ENCODE measurements at places on chromosomes 12 and 14. TPM values are rescaled to one million over a fixed set of nuclear protein-coding genes. Genes with fewer than 3 reads are reported as not detected.

CISTR gene
- total RNA-seq: not detected

DIP2B gene
- 34.3 TPM for total RNA-seq

DNA sequence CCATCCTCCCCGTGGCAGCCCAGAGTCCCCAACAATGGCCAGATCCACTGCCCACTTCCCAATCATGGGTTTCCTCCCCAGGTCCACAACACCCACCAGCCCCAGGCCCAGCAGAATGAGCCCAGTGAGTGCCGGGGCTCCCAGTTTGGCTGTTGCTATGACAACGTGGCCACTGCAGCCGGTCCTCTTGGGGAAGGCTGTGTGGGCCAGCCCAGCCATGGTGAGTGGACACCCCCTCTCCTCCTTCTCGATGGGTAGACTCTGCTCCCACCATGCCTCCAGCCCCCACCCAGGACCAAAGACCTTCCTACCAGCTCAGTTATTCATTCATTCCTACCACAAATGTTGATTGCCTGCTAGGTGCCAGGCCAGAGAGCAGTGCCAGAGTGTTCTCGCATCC is 23.8 kb downstream of the PAPLN start:
- DNase-seq: no peak
- no peaks in the 10 kb centered on the region for H3K4me1 ChIP-seq
- no peaks in the 10 kb centered on the region for H3K27me3 ChIP-seq
- no peak overlapping the region for H3K4me3 ChIP-seq

- H3K27me3 ChIP-seq: peaks cover 65% of the 10 kb centered on the region
- no peaks in the 10 kb centered on the region for H3K36me3 ChIP-seq
- peaks cover 16% of the 10 kb centered on the region for H3K4me1 ChIP-seq
- no peak overlapping the region for H3K27ac ChIP-seq
- DNase-seq: no peak
- H3K4me3 ChIP-seq: no peak overlapping the region
Measured at GRCh38 chr12:27521066-27521465, 2.9 kb upstream of the PPFIBP1 start.

- DNase-seq: no peak
- peaks cover 13% of the 10 kb centered on the region for H3K4me1 ChIP-seq
- H3K4me3 ChIP-seq: no peak overlapping the region
- H3K36me3 ChIP-seq: peaks cover 10% of the 10 kb centered on the region
Measured at GRCh38 chr12:70305794-70306193, 60.3 kb upstream of the KCNMB4 start.

DNA sequence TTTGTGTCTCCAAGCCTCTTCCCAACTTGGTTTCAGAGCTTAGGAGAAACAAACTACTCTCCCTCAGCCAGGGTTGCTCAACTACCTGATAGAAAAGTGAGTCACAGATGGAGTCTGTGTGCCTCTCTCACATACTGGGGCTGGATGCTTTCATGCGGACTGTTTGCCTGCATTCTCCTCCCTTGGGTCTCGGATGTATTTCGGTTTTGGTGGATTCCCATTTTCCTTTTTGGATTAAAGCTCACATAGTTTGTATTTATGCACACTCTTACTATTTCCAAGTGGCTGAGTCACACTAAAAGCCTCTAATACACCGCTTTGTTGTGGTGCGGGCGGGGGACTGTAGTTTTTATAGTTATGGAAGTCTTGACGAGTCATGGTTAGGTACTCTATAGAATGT is 505.4 kb downstream of the LRFN5 start:
- no peak overlapping the region for H3K4me3 ChIP-seq
- no peaks in the 10 kb centered on the region for H3K27me3 ChIP-seq
- no peak for DNase-seq
- H3K36me3 ChIP-seq: peaks cover 12% of the 10 kb centered on the region
- no peak overlapping the region for H3K27ac ChIP-seq
- H3K4me1 ChIP-seq: no peaks in the 10 kb centered on the region

DNA sequence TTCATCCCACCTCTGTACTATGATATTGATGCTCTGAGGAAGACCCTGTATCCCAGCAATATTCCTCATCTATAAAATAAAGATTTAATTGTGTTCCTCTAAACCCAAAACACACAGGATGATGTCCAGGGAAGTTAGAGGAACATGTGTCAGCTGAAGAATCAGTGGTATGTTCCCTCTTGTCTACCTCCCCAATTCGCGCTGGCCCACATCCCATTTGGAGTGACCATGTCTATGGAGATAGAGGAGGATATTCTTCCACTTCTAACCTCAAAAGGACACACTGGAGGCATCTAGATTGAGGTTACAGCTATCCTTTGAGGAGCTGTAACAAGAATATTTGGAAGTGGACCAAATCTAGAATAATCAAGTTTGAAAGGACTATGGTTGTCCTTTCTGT is 1.3 kb upstream of the APOLD1 start:
- no peak overlapping the region for H3K4me3 ChIP-seq
- H3K27ac ChIP-seq: no peak overlapping the region
- H3K27me3 ChIP-seq: no peaks in the 10 kb centered on the region

Data from natural killer cell treated with Interleukin-12 subunit alpha and Interleukin-12 subunit beta and Interleukin-15 and Interleukin-18, amount 100 ng/mL, for 72 hours (primary cell).